ENCODE measurements at places on chromosomes 12 and 14.

GRCh38 chr12:85759623-85760022 lies 76.6 kb downstream of the RASSF9 start:
- no peak for DNase-seq

DNA sequence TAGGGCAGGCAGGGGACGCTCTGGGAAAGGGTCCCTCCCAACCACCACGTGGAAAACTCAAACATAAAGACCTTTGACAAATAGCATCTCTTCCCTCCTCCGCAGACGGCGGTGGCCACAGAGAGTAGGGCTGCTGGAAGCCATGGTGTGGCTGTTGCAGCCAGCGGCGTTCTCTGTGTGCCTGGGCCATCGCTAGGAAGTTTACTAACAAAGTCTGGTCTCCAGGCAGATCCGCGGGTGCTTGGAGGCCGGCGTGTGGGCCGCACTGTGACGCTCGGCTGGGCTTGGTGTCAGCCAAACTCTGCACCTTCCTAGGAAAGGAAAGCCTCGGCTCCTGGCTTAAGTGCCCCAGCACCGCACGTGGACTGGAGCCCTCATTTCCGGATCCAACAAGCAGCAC lies 65.6 kb downstream of the CCDC88C start:
- DNase-seq: no peak

DNA sequence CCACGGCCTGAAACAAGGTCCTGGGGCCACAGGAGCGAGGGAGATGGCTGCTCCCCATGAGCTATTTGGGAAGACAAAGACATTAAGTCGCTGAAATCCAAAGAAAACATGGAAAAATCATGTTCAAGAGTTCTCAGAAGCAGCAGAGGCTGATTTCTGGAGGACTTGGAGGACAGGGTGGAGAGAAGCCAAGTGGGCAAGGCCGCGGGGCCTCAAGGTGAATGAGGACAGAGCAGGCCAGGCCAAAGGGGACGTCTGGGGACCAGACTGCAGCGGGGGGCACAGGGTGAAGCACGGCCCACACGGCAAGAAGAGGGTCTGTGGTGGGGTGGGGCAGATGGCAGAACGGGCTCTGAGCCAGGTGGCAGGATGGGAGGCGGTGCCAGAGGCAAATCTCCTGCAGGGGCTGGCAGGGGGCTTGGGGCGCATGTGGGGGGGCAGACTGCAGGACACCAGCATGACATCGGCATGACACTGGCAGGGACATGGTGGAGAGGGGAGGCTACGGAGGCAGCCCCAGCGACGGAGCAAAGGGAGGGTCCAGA lies 48.9 kb downstream of the RNF34 start:
- no peak for DNase-seq

- no peak for DNase-seq
Measured at GRCh38 chr12:90120627-90121026, 412.0 kb upstream of the ATP2B1 start.

- DNase-seq: no peak
Measured at GRCh38 chr12:131773582-131774221, 54.5 kb upstream of the MMP17 start.

DNA sequence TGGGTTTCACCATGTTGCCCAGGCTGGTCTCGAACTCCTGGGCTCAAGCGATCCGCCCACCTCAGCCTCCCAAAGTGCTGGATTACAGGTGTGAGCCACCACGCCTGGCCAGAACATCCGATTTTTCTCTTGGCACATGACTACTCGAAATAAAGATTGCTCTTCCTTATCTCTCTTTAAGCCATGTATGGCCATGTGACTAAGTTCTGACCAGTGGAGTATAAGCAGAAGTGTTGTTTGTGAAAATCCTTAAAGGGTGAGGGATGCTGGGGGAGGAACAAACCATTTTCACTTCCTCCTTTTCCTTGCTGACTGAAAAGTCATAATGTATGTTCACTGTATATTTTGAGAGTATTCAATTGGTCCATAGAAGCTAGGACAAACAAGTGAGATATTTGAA lies 50.7 kb upstream of the ATF7IP start:
- no peak for DNase-seq

GRCh38 chr14:59190372-59190771 lies 1.9 kb downstream of the DAAM1 start:
- DNase-seq: peak; percentile 5

- DNase-seq: no peak
Measured at GRCh38 chr12:102966200-102966863, 8.9 kb downstream of the ASCL1 start.

DNA sequence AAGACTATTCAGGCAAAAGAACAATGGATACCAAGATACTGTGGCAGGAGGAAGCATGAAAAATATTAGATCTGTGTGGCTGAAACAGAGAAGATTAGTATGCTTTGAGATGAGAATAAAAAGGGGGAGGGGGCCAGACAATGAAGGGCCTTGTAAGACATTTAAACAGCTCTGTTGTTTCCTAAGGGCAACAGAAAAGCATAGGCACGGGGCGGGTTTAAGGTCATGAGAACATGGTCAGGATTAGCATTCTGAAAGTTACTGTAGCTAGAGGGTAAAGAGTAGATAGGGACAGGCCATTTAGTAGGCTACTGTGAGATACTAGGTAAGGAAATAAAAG lies 18.6 kb downstream of the INTS13 start:
- no peak for DNase-seq

DNA sequence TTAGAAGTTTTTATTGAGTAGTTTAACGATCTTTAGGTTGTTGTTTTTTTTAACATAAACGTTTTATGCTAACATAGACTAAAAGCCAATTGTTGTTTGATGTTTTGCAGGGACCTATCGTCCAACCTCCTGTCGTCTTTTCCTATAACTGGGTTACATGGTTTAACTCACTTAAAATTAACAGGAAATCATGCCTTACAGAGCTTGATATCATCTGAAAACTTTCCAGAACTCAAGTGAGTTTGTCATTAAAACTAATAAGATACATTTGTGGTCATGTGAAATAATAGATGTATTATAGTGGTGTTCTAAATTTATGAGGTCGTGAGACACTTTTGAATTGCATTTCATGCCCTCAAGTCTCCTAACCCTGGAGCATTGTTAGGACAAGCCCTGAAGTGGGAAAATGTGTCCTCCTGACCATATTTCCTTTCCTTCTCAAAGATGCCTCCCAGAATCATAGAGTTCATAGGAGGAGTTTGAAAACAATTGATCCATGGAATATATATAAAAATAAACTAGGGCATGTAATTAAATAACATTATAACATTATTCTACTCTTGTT lies 84.9 kb downstream of the ZFC3H1 start:
- no peak for DNase-seq

GRCh38 chr12:67263471-67263870 lies 5.7 kb upstream of the CAND1 start:
- no peak for DNase-seq

DNA sequence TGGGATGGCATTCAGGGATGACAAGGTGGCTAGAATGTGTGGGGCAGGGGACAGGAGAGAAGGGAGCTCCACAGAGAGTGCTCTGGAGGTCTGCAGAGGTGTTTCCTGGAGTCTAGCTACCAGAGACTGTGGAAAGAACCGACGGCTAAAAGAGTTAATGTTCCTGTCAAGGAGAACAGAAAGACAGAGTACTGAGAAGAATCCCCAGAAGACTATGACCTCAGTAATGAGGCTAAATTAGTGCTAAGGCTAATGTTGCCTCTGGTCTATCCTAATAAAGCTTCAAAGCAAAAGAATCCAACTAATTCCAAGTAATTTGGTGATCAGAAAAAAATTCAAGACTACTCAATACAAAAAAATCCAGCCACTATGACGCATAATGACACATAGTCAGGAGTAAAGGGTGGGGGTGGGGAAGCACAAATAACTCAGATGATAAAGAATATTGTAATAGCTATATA lies 44.7 kb downstream of the FERMT2 start:
- DNase-seq: peak; percentile 86

All from epithelial cell of esophagus (primary cell).